Left lobe of liver (tissue), 2 donors: ENCODE measurements at places on chromosomes 7 and 10. TPM values are rescaled to one million over a fixed set of nuclear protein-coding genes. Genes with fewer than 3 reads are reported as not detected.

DNA sequence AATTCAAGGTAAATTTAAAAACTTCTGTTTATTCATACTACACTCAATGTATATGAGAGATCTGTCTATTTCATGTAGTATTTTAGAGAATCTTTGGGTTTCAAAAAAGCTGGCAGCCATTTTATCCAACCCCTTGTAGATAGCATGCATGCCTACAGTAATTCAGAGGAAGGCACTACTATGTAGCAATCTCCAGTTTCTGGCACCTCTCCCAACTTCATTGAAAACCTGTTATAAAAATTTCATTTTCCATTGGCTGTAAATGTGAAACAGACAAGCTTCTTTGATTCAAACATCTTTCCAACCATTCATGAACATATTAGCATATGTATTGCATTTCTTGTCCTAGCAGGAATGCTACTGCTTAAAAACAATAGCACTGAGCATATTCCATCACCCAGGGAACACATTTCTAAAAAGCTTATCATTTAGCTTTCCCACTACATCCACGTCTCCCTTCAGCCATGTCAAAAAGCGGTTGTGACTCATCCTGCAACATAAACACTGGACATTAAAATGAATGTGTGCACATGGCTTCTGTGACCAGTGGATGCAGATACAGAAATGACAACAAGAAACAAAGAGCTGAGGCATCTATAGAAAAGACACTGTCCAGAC is 330.4 kb upstream of the AOAH start:
- DNase-seq, result no peak

DNA sequence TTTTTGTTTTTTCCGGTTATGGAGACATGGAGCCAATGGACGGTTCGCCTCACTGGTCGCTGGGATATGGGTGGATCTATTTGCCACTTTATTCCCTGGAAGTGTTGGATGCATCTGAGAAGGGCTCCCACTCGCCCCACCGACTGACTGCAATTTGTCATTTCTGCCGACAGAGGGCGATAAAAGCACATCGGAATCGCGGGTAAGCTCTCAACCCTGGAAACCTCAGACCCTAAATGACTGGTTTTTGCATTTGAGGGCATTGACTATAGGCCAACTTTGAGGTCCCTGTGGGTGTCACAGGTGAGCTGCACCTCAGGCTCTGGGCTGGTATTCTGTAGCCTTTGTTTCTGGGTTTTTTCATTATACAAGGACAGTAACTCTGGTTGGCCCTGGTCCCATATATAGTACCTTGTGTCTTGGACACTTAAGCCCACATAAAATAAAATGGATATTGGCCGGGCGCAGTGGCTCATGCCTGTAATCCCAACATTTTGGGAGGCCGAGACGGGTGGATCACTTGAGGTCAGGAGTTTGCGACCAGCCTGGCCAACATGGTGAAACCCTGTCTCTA is 11.9 kb upstream of the OPALIN start:
- DNase-seq, result peak; percentile 55

DNA sequence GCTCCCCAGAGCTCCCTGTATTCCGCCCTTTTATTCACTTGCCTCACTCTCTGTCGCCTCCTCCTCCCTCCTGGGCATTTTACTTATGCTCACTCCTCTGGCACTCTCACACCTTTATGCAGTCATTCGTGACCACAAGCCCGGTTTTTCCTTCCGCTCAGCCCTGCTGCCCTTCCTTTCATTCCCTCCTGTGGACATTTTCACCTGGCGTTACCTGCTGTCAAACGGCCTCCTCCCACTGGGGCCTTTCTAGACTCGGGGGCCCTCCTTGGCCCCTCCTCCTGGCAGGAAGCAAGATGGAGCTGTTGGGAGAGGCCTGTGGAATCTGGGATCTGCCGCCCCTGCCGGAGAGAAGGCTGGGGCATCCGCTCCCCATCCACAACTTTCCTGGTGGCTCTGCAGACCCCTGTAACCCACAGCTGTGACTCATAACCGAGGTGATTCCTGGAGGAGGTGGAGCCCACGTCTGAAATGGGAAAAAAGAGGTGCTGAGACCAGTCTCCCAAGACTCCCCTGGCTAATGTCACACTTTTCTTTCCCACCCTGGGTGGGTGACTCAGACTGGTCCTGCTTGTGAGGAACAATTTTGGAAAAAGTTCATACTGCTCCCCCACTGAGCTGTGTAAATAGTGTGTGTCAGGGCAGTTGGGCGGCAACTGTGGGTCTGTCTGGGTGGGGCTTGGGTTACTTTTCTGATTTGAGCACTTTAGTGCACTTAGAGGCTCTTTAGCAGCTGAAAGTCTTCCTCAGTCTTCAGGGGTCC is 1.2 kb downstream of the VCL start:
- peak; percentile 56 for DNase-seq

DNA sequence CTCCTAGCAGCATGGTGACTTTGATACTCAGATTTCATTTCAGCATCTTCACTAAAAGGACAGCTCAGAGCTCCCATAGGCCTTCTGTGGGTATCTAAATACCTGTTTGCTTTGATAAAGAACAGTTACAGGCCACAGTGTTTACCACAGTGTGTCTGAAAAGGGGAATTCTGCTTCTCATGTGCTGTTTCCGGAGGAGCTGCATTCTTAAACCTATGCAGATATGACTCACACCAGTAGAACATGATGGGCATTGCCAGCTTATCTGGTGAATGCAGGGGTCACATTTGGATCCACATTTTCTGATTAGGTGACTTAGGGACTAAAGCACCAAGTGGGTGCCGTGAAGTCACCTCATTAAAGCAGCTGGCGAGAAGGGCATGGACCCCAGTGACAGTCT is 52.6 kb downstream of the TRRAP start:
- DNase-seq, result peak; percentile 24

DNA sequence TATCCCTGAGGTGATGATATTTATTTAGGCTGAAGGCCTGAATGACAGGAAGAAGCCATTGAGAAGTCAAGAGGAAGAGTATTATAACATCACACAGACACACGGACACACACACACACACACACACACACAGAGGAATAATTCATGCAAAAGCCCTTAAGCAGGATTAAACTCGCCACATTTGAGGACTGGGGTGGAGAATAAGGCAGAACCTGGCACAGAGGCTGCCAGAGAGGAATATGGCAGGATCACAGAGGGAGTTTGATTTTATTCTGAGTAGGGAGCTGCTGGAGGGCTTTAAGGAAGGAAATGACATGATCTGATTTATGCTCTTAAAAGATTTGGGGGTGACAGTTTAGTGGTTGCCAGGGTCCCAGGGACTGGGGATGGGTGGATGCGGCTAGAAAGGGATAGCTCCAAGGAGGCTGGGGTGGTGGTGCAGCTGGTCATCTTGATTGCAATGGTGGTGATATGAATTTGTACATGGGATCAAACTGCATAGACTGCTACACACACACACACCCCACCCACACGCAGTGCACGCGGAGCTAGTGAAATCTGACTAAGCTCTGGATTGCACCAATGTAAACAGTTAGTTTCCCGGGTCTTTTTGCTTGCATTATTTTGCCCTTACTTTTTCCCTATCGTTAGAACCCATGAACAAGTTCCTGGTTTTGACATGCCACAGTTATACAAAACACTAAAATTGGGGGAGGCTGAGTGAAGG is 11.2 kb downstream of the SMURF1 start:
- DNase-seq, result no peak

DNA sequence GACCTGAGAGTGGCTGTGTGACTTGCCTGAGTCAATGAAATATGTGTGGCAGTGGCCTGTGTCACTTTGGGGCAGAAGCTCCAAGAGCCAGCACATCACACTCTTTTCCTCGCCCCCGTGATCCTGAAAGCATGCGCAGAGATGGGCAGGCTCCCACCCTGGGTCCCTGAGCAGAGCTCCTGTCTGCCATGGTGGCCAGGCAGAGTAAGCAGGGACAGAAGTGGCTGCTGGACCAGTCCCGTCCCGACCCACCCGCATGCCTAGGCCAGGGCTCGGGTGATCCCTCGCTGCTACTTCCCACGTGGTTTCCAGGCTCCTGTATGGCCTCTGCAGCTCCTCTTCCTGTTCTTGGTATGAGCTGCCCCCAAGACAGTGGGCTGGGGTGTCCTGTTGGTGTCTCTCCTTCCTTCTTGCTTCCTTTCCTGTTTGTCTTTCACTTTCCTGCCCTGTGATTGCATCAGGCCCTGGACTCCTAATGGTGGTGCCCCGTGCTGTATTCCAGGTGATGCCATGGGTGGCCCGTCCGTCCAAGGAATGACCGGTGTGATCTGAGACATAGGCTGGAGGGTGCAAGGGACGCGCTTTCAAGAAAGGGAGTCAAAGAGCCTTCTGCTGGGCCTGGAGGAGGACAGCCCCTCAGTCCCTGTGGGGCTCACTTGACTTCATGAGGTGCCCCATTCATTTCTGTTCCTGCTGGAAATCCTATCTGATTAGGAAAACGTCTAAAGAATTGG is 71.4 kb upstream of the SHH start:
- no peak for DNase-seq

DNA sequence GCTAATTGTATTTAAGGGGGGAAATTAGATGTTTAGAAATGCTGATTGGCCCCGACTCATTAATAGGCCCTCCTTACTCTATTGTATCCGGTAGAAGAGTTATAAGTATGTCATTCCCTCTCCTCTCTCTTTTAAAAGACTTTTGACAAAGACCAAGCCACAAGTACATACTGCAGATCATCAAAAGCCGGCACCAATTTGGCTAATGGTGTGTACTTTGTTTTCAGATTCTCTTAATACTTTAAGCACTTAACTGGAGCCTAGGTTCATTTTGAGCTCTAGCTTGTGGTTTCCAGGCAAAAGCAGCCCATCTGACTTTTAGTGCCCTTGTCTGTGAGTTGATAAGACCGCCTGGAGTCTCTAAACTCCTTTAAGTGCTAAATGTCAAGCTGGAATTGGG is 210.0 kb upstream of the LYZL1 start:
- no peak for DNase-seq

DNA sequence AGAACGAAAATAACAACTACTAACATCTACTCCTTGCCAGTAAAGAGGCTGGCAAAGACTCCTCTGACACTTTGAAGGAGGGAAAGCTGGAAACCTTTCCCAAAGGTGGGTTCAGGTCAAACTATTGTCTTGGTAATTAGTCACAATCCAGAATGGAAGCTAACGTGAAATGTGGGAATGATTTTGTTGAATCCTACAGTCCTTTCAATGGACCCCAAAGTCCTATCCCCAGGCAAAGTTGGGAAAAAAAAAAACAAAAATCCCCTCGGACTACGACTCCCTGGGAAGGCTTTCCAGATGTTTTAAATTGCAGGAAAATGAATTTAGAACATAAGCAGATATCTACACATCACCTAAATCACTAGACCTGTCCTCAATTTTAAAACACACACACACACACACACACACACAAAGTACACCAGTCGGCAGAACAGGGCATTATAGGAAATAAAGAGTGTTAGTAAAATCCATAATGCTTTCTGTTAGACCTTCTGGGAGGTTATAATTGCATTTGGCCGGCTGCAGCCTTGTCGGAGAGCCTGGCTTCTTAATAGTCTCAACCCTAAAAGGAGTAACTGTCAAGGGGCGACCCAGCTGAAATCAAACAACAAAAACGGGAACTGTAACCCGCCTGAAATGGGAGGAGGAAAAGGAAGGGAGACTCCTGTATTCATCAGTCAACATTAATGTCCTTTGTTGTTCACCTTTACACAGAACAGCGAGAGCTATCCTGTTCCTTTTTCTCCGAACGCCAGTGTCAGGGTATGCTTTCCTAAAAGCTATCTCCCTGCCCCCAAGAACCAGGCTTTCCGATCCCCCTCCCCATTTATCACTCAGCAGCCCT is 1.5 kb downstream of the DOCK4 start:
- no peak for DNase-seq

DNA sequence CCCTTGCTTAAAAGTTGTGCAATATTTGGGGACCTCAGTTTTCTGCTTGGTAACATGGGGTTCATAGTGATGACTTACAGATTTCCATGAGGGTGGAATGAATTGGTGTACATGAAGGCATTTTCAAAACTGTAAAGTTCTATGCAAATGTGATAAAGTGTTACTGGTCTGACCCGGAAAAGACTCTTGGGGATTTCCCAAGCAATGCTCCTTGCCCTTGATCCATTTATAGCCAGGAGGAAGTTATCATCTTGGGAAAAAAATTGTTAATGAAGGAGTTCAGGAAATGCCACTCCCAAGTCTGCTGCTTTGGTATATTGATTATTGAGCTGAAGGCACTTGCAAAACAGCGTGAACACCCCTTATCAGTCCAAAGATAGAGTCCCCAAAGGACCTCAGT is 96.3 kb upstream of the ZPBP start:
- no peak for DNase-seq

DNA sequence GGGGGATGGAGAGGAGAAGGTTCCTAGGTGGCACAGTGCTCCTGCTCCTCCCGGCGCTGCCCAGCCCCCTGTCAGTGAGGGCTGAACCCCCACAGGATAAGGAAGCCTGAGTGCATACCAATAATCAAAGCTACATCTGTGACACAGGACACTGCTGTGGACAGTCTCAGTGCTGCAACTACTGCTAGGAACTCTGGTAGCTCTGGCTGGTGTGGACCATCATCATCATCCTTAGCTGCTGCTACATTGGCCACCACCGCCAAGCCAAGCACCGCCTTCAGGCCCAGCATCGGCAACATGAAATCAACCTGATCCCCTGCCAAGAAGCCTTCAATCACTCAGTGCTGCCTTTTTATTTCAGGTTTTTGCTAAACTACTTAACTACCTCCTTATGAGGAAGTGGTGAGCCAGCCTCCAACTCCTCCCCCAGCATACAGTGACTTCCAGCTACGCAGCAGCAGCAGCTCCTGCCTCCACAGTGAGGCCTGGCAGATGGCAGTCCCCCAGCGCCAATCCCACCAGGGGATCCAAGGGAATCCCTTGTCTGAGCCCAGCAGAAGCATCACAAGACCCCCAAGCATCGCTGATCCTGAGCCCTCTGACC is 32.1 kb upstream of the SLC26A4 start:
- no peak for DNase-seq

GRCh38 chr10:88017781-88018180 is 154.4 kb downstream of the PTEN start:
- DNase-seq, result no peak

DNA sequence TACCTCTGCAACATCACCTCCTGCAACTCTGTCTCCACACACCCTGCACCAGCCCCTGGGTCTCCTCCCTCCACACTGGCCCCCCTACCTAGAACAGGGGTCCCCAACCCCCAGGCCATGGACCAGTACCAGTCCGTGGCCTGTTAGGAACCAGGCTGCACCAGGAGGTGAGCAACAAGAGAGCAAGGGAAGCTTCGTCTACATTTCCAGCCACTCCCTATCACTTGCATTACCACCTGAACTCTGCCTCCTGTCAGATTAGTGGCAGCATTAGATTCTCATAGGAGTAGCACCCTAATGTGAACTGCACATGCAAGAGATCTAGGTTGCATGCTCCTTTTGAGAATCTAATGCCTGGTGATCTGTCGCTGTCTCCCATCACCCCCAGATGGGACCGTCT is 108.8 kb upstream of the WDR11 start:
- no peak for DNase-seq

The ZP3 gene
- total RNA-seq, result 0.20 TPM

The ANKRD1 gene
- not detected for total RNA-seq
